ENCODE measurements at places on chromosomes 7 and 10.

DNA sequence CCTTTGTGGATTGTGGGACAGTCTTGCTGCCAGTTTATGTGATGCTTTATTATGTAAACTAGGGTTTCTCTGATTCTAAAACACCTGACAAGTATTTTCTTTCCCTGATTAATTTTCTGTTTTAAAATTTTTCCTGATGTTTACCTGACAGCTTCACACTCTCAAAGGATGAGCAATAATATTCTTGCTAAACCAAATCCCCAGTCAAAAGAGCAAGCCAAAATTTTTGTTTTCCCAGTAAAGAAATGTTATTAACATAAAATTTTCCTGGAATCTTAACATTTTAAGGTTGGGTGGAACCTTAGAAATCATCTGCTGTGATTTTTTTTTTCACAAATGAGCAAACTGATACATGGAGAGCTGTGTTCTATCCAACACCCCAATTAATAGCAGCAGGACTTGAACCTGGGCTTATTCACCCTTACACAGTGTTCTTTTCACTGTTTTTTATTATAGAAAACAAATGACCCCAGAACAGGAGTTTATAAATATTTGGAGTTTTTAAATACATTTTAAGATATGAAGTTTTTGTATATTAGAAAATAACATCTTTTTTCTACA lies 185.2 kb upstream of the VIPR2 start:
- DNase-seq: no peak

DNA sequence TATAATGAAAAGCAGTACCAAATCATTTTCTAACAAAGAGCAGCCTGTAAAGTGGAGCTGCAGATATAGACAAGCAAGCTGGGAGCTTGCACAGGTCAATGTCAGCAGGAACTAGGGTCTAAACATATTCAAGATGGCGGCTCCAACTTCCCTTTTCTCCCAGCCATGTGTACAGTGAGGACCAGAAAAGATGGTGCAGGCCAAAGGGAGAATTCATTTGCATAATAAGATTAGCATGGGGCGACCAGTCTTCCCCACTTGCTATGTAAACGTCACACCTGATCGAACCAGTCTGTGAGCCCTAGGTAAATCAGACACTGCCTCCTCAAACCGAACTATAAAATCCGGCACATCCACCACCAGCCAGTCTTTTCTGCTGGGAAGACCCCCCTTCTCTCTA lies 4.4 kb upstream of the RAPGEF5 start:
- no peak for DNase-seq

- no peak for DNase-seq
Measured at GRCh38 chr10:80700252-80700651, 162.6 kb downstream of the SH2D4B start.

DNA sequence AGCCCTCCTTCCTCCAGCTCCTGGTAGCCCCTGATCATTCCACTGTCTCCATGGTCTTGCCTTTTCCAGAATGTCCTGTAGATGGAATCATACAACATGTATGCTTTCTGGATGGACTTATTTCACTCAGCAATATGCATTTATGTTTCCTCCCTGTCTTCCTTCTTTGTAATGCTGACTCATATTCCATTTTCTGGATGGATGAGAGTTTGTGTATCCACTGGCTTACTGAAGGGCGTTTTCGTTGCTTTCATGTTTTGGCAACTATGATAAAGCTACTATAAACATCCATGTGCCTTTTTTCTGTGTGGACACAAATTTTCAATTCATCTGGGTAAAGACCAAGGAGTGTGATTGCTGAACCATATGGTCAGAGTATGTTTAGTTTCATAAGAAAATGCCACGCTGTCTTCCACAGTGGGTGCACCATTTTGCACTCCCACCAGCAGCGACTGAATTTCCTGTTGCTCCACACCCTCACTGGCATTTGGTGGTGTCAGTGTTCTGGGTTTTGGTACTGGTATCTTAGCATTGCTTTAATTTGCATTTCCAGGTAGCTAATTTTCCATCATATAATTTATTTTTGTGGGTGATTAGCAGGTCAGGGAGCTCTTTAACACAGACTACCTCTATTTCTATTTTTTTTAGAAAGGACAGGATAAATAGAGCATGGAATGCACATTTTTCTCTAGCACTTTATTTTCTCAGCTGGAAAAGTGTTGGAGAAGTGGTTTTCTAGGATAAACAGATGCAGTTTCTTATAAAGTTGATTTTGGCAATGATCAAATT lies 252.2 kb downstream of the WDR37 start:
- no peak for DNase-seq

- peak; percentile 73 for DNase-seq
Measured at GRCh38 chr10:93261961-93262610, 188.4 kb downstream of the CYP26A1 start.

DNA sequence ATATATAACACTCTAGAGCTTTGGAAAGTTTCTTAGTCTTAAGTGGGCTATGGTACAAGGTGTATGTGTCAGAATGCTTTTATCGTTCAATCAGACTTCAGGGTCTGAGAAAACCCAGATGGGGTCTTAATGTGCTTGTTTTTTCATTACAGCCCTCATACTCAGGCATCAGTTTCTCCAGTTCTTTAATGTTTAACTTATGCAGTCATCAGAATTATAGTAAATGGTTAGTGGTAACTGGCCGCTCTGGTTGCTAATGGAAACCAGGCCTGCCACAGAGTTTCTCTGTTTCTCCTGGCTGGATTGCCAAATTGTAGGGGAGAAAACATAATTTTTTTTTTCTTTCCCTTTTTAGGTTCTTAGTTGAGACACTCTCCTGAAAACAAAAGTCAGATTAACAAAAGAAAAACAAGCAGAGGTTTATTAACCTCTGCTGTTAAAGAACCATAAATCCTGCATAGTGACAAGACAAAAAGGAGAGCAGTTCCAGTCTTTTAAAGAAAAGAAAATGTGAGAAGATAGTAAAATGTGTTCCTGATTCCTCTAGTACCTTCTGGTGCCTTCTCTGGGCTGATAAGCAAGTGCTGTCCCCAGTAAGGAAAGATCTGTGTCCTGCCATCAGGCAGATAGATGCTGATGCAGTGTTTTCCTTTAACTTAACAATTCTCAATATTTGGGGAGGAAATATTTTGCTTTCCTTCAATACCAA lies 21.5 kb upstream of the GHITM start:
- no peak for DNase-seq

DNA sequence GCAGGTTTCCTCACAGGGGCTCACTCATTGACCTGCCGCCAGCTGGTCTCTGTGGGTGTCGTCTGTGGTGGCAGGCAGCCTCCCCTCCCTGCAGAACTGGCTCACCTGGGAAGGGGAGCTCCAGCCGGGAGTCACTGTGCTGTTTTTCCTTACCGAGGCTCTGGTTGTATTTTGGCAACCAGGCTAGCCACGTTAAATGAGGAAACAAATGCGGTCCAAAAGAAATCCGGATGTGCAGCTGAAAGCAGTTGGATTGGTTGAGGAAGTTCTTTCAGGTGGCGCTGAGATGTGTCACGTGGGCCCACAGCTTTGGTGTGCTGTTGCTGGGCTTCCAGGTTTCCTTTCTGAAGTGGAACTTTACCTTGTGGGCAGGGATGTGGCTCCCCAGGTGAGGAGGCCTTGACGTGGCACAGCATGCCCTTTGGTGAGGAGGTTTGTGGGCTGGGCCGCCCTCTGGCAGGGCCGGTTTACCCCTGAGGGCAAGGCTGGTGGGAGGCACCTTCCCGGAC lies 14.2 kb downstream of the MTURN start:
- DNase-seq: no peak

- no peak for DNase-seq
Measured at GRCh38 chr7:142934056-142934455, 510 bp upstream of the TRPV5 start.

GRCh38 chr10:124210263-124210662 lies 116.9 kb upstream of the CHST15 start:
- no peak for DNase-seq

GRCh38 chr10:91987397-91988037 lies 63.9 kb downstream of the BTAF1 start:
- DNase-seq: peak; percentile 73

DNA sequence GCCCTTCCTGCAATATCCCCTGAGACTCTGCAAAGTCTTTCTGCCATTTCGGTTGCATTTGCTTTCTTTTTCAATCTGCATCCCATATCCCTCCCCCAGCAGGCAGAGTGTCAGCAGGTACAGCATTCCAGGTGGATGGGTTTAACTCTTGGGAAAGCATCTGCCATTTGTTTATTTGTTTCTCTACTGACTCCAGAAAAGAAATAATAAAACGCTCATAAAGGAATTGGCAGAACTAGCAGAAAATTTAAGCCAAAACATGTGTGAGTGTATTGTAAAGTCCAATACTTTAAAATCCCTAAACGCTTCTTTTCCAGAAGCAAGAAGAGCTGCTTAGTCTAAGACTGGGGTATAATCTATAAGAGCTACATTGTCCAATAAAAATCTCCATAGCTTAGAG lies 393.8 kb downstream of the TNS3 start:
- no peak for DNase-seq

DNA sequence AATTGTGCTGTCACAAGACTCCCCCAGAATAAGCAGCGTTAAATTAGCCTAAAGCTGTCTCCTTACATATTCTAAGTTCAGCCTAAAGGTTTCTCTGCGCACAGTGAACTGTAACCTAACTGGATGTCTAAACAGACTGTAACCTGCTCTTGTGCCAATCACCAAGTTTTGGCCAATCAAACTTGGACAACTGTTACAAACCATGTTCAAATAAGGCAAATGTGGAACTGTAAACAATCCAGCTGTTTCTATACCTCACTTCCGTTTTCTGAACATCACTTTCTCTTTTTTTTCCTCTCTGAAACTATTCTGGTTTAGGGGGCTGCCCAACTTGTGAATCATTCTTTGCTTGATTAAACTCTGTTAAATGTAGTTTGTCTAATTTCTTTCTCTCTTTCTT lies 252.2 kb upstream of the HABP2 start:
- no peak for DNase-seq
